ENCODE measurements at places on chromosomes 3 and 15.

GRCh38 chr15:29704950-29705597, 117.2 kb downstream of the TJP1 start:
- DNase-seq: no peak

GRCh38 chr15:89851673-89852341, 37.2 kb upstream of the ANPEP start:
- no peak for DNase-seq

GRCh38 chr15:81023483-81024264, 23.0 kb downstream of the TLNRD1 start:
- no peak for DNase-seq

GRCh38 chr3:112334691-112335433, 1.9 kb downstream of the CD200 start:
- no peak for DNase-seq

DNA sequence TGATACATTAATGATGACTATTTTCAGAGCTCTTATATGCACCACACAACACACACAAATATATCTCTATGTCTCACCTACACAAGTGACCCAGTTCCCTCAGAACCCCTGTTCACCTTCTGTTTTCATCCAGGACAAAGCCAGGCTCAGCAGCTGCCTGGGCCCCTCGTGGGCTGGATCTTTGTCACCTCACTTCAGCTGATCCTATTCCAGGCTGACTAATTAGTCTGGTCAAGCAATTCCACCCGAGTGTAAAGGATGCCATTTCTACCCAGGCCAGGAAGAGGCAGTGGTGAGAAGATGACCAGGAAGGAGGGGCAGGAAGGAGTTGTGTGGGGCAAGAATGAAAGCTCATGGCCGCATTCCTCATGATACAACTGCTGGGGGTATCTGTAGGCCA, 62.3 kb downstream of the DHX30 start:
- DNase-seq: no peak

DNA sequence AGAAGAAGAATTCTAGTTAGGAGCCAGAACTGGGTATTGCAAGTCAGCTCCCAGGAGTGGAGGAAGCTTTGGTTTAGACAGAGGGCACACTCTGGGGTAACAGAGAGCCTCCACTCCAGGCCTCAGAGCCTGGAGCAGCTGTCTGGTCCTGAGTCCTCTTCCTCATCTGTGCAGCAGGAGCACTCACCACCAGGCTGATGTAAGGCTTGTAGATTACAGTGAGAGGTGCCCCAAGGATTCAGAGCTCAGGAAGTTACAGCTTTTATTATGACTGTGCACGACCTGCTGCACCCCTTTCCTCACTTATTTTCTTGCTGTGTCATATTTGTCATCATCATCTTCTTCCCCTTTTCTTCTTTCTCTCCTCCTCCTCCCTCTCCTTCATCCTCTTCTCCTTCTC, 210.4 kb downstream of the ATP10A start:
- no peak for DNase-seq

DNA sequence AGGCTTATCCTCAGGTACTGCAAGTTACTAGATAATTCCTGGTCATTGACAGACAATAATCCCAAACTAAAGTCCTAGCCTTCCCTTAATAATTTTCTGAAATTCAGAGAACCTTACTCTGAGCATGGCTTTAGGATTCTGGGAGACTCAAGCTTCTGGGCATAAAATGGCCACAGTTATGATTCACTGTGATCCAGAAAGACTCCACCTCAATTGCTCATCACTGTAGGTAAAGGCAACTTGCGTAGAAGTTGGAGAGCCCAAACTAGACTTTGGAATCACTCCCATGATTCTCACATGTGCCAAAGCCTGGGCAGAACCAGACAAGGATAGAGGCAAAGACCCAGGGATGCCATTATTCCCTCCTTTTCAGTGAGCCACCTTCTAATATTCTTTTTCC, 195.3 kb downstream of the OSBPL10 start:
- DNase-seq: no peak

DNA sequence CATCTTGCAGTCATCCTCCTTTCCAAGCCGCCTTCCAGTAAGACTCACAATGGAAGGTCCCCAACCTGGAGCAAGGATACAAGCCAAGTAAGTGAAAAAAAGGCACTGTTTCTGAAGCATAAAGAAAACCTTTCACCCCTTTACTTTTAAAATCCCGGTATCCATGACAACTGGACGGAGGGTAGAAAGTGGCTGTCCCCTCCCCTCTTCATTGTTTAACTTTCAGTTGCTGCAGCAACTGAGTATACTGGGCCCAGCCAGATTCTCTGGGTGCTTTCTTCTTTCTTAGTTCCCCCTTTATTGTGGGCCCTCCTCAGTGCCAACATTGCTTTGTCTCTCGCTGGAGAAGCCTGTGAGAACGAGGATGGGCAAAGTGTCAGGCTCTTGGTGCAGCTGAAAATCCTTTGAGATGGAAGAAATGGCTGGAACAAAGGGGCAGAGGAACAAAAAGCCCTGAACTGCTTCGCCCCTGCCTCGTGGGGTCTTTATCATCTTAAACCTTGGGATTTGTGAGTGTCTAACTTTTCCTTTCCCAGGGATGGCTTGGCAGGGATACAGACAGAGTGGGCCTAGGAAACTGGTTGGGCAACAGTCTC, 224.0 kb upstream of the RGMA start:
- DNase-seq: no peak

- DNase-seq: no peak
Measured at GRCh38 chr3:133408961-133409360, 9.1 kb downstream of the BFSP2 start.

DNA sequence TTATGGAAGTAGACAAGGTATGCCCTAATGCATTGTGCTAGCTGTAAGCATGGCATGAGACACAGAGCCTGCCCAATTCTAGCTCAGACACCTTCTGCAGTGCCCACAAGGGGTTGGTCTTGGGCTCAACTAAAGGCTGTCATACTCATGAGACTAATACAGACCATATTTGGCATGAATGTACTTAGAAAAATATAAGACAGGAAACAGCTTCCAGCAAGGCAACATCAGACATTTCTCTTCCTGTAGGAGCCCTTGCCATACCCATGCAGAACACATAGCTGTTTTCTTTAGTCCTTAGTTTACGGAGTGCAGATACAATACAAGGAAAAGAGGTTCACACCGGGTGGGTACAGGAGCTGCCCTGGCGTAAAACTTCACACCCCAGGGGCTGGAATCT, 30.5 kb upstream of the NR1I2 start:
- DNase-seq: no peak

- no peak for DNase-seq
Measured at GRCh38 chr3:38047896-38048295, 8.9 kb downstream of the DLEC1 start.

DNA sequence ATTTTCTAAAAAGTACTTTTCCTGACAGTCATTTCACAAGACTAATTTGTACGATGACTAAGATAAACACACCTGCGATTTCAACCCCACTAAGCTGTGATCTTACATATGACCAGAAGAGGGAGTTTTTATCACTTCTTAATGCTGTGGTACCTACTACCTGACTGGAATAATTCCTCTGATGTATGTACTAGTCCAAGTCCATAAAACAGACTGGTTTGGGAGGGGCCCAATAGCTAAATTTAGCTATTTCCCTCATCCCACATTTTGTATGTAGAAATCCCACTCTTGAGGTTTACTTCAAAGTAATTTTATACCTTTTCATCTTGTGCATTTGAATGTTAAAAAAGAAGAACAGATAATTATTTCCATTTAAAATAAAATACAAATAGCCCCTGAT, 49.7 kb upstream of the SCAANT1 start:
- DNase-seq: peak; percentile 27

DNA sequence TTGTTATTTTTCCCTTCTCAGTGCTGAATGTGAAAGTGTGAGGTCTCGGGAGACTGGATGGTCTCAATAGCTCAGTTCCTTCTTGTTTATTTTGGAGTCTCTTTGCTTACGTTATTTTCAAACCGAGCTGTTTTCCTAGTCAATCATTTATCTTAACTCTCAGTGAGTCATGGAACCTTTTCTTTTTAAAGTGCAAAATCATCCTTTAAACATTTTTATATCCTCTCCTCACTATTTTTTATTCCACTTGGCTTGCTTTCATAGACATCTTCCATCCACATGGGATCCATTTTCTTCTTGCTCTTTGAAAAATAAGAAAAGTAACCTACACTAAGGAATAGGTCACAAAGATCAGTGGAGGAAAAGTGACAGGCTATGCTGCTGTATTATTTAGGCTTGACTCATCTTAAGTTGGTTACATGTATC, 497.8 kb downstream of the NAALADL2 start:
- DNase-seq: no peak

DNA sequence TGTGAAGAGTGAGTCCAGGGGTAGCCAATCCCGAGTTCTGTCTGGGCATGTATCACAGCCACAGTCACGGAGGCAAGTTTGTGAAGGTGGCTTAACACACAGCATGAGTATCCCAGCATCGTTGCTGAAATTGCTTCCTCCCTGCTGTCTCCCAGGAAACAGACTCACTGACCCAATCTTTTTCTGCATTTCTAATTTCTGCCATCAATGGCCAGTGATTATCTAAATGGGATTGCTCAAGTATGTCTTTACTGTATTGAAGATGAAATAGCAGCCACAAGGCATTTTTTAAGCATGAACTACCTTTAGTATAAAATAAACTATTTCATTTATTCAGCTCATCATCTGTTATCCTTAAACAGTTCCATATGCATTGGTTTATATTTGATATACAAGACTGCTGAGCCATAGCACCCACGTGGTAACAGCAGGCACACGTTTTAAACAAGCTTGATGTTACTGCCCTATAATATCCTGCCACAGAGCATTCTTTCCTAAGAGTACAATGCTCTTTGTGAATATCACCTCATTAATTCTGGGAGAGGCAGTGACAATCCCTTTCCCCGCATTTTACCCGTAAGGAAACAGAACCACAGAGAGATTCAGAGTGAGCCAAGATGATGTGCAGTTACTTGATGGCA, 276.6 kb upstream of the THBS1 start:
- DNase-seq: no peak

GRCh38 chr3:151346292-151346691, 16.9 kb upstream of the P2RY13 start:
- DNase-seq: no peak

- DNase-seq: no peak
Measured at GRCh38 chr3:43998370-43998835, 243.3 kb upstream of the TOPAZ1 start.

DNA sequence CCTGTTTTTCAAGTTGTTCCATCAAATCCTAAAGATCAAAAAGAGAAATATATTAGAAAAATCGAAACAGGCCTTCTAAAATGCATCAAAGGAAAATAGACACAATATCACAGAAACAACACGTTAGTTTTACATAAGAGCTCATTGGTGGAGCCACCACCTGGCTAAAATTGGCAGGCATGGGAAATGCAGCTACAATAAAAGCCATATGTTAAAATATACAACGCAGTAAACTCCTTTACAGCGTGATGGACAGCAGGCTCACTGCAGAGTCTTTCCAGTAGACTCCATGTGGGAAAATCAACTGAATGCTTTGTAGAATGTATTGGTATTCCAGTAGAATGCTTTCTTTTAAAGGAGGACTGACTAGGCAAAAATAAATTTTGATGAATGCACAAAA, 40.9 kb upstream of the MYO5C start:
- no peak for DNase-seq

GRCh38 chr3:71974786-71975185, 189.8 kb upstream of the PROK2 start:
- no peak for DNase-seq

GRCh38 chr3:167761302-167761701, 25.8 kb downstream of the SERPINI1 start:
- DNase-seq: no peak

DNA sequence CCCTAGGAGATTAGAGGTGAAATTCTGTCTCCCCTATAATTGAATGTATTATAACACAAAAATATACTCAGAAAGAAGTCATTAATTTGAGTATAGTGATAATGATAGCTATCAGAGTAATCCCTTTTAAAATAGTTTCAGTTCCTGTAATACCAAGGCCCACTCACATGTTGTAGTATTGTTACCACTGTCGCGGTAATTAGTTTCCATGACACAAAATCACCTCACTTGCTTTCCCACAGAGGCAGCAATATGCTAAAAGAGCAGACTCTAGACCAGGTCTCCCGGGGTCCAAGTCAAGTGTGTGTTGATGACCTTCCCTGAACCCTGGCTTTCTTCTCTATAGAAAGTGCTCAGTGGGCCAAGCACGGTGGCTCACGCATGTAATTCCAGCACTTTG, 39.5 kb upstream of the NSMCE3 start:
- no peak for DNase-seq

- DNase-seq: peak; percentile 24
Measured at GRCh38 chr3:147361454-147362420, 44.6 kb downstream of the ZIC4 start.

GRCh38 chr3:128549283-128550112, 56.5 kb upstream of the GATA2 start:
- no peak for DNase-seq

GRCh38 chr3:30438126-30438525, 168.3 kb upstream of the TGFBR2 start:
- no peak for DNase-seq

DNA sequence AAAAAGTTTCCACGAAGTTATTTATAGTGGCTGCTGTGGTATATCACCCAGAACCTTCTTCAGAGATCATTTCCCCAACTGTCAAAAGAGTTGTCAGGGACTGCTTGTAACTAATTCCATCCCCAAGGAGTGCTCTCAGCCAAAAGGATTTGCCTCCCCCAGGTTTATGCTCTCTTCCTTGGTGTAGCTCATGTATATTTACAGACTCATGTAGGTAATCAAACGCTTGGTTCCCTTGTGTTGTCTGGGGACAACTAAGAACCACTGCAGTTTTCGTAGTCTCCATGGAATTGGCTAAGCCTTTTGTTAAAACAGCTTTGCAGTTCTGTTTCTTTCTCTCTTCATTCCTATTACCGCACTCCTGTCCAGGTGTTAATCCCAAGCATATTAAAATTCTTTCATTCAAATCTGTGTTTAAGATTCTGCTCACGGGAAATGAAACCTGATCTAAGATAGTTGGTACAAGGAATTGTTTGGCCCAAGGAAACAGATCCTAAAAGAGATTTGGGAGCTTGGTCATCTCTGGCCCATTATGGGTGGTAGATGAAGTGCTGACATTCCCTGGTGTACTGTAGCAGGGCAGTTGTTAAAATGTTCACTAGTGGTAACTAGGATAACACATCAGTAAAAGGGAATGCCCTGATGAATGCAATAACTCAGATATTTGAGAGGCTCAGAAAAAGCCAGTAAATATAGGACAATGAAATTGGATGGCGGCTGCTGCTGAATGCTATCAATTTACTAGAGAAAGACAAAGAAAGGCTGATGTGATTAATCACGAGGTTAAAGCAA, 361.3 kb upstream of the GBE1 start:
- DNase-seq: no peak

DNA sequence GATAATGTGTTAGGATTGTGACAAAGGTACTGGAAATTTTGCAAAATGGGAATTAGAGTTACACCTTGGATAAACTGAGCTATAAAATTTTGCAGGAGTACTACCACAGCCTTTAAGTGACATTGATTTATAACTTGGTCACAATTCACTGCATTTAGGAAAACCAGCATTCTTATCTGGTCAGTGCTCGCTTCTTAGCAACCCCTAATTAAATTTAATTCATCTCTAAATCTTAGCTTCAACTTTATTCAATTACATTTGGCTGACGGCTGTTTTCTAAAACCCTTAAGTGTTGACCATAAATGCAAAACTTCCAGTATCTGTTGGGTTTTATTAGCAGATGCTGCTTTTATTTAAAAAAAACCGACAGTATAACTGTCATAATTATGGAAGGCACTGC, 31.3 kb downstream of the TFRC start:
- DNase-seq: no peak
